ENCODE measurements at places on chromosomes 16 and 17. TPM values are rescaled to one million over a fixed set of nuclear protein-coding genes. Genes with fewer than 3 reads are reported as not detected.

Gene OR1F1
- not detected for total RNA-seq

Gene STH
- not detected for total RNA-seq

Gene HOXB8
- total RNA-seq: 4.1 TPM

Gene ALOX12B
- not detected for total RNA-seq

Gene CCL5
- total RNA-seq: 0.17 TPM

Gene SMIM22
- not detected for total RNA-seq

Gene APOH
- not detected for total RNA-seq

Gene ZG16B
- total RNA-seq: 0.68 TPM

Gene SLC35G3
- not detected for total RNA-seq

Gene KRTAP9-2
- total RNA-seq: not detected
